Stimulated activated CD8-positive, alpha-beta memory T cell treated with anti-CD3 and anti-CD28 coated beads, Interleukin-7, amount 100 ng/mL, for 1 hour (primary cell): ENCODE measurements at places on chromosomes 13 and 19.

- no peak for DNase-seq
Observed at GRCh38 chr13:107099661-107100060, 531.7 kb upstream of the ARGLU1 start.

- DNase-seq, result no peak
Observed at GRCh38 chr19:13163609-13164342, 13.6 kb downstream of the IER2 start.

- DNase-seq, result no peak
Observed at GRCh38 chr13:85565652-85566051, 233.6 kb downstream of the SLITRK6 start.

DNA sequence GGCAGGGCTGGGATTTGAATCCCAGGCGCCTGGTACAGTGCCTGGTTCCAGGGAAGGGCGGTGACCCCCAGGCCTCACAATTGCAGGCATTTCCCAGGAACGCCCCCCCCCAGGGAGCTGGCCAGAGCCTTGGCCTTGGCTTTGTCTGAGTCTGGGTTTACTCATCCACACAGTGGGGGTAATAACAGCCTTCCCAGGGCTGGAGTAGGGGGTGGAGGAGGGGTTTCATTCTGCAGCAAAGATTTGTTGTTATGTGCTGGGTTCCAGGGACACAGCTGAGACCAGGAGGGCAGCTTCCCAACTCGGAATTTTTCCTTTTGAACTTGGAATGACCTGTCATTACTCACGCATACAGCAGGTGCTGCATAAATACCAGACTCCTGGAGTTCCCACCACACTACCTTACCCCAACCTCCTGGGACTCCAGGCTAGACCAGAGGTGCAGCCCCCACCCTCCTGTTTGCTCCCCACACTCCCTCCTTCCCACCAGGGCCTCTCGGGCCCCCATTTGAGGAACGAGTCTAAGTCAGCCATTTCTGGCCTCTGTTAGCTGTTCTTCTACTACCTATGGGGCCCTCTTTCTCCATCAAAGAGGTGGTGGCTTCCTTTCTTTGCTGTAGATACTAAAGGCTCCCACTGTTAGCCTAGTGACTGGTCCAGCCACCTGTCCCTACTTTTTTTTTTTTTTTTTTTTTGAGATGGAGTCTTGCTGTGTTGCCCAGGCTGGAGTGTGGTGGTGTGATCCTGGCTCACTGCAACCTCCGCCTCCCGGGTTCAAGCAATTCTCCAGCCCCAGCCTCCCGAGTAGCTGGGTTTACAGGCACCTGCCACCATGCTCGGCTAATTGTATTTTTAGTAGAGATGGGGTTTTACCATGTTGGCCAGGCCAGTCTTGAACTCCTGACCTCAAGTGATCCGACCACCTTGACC lies 1.6 kb upstream of the ADAMTS10 start:
- DNase-seq, result no peak
